Bone marrow (tissue), 2 donors: ENCODE measurements at places on chromosomes 4 and X.

- DNase-seq, result no peak
Observed at GRCh38 chr4:123708902-123709301, 312.3 kb downstream of the SPRY1 start.

DNA sequence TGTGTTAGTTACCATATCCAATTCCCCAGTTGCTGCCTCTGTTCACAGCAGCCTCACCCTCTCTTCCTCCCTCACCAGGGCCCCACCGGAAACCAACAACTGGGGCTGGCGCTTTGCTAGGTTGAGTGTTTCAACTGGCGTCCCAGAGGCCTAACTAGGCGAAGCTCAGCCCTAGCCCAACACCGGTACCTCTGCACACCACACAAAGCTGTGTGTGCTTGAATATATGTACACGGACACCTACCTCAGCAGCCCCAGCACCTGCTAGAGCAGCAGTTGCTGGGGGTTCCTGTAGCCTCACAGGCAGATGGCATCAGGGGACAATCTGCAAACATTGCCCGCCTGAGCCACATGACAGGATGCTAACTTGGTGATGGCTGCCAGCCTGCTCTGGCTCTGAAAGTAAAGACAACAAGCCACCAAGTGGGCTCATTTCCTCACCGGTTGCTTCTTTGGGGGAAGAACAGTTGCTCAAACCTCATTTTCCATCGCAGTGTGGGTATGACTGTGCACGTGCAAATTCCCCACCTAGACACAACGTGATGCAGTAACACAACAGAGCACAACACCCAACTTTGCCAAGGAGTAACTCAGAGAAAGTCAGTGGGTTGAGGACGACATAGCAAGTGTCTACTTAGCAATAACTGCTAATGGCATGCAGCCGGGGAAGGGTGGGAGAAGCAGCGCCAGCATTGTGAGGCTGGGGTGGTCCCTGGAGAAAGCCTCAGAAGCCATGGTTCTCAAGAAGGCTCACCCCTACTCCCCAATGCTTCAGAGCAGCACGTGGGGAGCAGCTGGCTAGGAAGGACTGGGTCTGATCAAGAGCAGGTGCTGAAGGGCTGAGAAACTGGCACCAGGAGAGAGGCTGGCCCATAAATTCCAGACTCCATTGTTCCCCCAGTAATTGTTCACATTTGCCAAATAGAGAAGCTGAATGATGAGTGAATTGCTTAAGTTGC is 139.5 kb downstream of the SH3KBP1 start:
- DNase-seq, result no peak

GRCh38 chrX:138037548-138037947 is 471.6 kb downstream of the ZIC3 start:
- no peak for DNase-seq

DNA sequence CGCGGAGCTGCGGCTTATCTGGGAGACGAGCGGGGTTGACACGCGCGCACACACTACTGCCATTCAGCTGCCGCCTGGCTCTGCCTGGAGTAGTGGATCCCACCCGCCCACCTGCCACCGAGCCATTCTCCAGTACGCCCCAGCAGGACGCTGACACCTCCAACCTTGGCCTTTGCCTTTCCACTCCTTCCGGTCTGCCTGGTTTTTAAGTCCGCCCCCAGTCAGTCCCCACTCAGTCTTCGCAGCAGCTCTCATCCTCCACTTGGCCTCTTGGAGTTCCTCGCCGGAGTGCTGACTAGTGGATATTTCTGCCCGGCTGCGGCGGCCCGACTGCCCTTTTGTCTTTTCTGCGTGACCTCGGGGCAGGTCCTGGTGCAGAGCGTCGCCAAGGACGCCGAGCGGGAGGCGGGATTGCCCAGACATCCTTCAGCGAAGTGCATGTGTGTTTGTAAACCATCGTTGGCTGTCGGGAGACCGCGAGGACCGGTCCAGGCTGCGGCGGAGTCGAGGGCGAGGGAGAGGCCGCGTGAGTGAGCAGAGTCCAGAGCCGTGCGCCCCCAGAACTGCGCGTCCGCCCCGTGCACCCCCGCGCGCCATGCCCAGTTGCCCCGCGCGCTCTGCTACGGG is 1.1 kb downstream of the SLIT2 start:
- DNase-seq, result no peak

GRCh38 chrX:136021160-136021559 is 35.9 kb downstream of the SLC9A6 start:
- DNase-seq, result no peak

DNA sequence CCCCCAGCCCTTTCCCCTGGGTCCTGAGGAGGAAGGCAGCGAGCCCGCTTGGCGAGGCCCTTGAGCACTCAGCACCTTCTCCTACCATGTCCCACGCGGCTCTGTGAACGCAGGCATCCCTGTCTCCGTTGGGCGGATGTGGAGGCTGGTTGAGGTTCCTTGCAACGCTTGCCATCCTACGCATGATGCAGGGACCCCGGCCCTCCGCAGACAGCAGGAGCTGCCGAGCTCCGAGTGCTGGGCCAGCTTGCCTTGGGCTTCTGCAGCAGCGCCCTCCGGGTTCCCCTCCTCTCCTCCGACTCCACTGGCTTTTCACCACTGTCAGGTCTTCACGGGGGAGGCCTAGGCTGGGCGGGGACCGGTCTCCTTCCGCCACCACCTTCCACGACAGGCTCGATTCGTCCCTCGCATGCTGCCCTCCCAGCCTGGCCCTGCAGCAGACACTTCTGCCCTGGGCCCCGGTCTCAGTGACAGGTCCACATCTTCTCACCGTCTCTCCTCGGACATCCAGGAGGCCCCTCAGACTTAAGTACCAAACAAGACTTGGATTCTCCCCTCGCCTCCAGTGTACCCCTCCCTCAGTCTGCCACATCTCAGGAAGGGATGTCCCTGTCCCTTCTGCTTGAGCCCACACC is 67.6 kb upstream of the HGFAC start:
- no peak for DNase-seq

- no peak for DNase-seq
Observed at GRCh38 chr4:173254646-173255045, 79.5 kb downstream of the HMGB2 start.

GRCh38 chr4:173217075-173217474 is 48.5 kb downstream of the GALNT7 start:
- DNase-seq, result no peak

DNA sequence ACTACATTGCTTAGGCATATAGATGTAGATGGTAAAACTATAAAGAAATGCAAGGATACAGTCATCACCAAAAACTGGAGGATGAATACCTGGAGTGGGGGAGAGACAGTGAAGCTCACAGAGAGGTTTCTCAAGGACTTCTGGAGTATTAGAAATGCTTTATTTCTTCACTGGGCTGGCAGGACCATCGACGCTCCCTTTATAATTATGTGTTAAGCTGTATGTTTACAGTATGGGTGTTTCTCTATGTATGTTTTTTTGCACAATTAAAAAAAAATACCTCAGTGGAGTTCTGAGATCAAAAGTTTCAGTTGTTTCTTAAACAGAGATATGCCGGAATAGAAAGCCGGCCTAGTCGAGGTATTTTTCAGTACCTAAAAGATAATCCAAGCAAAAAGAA is 201.3 kb downstream of the NSUN7 start:
- DNase-seq, result no peak

GRCh38 chr4:81826335-81826734 is 354.6 kb upstream of the RASGEF1B start:
- DNase-seq, result no peak

- no peak for DNase-seq
Observed at GRCh38 chr4:26584725-26585124, 841 bp downstream of the TBC1D19 start.

DNA sequence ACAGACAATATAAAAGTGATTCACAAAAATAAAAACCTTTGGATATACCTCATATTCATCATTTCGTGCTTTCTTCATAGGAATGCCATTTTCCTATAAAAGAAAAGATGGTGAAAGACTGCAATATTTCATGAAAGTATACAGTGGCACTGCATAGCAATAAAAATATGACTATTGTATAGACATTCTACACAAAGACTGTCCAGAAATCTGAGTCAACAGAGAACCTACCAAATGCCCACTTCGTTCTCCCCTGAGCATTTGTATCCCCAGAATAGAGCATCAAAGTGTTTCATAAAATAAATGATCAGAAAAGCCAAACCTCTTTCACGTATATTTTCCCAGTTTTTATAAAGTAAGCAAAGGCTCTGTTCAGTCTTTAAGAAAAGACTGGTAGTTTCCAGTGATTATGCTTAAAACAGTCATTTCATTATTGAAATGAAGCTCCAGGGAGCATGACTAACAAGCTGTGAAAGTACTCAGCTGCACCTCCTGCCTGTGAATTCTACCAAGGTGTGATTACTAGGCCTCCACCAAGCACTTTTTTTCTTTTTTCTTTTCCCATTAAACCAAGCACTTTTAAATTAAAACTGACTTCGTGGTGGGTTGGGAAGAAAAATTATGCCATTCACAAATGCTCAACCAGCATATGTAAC is 20.2 kb downstream of the PPA2 start:
- DNase-seq, result no peak

DNA sequence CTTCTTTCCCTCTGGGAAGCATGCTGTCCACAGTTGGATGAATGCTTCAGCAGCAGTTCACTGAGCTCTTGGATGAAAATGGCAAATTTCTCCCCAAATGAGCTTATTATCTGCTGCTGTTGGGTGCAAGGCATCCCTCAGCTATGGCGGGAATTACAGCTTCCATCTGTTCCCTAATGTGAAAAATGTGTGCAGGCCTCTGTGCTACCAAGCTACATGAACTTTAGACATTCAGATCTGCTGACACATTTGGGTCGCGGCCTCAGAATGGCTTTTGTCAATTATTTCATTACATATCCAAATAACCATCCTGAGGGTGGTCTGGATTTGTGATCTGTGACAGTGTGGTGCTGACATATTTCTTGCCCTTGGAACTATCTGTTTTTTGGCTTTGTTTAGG is 119.5 kb upstream of the SCML1 start:
- no peak for DNase-seq

DNA sequence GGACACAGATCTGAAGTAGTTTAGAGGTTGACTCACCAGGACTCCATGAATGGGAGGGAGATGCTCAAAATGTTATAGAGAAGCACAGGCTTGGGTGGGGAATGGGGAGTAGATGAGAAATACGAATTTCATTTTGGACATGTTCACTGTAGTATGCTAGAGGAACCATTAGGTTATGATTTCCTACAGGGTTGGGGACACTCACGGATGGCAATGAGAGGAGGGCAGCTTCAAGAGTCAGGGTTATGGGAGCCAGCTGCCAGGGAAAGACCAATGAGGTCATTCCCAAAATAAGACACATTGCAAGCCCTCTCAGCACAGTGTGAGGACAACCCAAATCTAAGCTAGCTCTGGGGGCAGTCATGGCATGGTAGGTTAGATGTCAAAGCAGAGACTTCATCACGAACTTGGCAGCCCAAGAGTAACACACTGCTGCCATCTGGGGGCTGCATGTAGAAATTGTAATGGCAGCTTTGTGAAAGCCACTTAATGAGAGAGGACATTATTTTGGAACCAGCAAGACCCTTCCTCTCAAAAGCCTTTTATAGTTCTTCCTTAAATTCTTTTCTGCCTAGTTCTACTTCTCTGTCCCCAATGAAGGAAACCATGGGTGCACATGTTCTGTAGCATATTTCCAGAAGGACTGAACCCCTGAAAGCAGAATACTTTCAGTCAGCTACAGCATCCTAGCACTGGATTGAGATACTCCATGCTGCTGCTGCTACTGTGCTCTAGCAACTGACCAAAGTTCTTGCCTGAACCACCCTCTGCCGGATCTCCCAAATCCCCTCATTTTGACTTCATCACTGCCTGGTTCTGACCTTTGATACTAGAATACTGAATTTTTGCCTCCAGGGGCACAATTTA is 16.2 kb upstream of the ZCCHC12 start:
- DNase-seq, result no peak

DNA sequence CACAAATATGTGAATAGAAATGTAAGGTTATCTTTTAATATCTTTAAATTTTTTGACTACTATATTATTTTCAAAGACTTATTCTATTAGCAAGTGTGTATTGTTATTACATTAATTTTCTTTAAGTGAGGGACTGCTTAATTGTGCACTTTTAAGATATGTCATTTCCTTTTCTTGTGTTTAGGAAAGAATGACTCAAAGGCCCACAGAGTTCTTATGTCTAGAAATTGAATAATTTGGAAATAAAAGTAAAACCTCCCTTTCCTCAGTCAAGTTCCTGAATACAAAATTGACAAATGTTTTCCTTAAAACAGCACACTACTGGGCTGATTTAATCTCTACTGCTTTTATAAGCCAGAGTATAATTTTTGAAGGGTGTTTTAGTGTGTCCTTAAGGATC is 169.7 kb downstream of the TMEM47 start:
- DNase-seq, result no peak

GRCh38 chr4:185573651-185574199 is 38.4 kb upstream of the PDLIM3 start:
- DNase-seq, result no peak

DNA sequence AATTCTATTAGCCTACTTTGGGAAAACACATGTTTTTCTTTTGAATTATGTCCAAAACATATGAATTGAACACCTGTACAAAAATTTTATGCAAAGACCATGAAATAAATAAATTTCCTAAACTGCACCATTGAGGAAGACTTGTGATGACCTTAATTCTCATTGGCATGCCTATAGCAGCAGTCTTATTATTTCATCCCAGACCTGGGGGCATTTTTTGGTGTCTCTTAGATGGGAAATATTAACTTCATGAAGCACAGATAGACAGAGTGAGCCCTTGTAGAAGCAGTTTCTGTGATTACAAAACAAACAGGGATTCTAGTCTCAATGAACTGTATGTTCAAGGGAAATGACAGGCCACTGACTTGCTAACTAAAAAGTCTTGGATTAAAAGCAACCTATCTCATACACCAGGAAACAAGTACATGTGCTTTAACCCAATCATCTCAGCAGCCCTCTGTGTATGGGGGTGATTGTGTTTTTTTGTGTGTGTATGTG is 32.0 kb upstream of the HPGD start:
- no peak for DNase-seq

GRCh38 chr4:41579043-41579442 is 41.1 kb downstream of the LIMCH1 start:
- DNase-seq, result no peak

DNA sequence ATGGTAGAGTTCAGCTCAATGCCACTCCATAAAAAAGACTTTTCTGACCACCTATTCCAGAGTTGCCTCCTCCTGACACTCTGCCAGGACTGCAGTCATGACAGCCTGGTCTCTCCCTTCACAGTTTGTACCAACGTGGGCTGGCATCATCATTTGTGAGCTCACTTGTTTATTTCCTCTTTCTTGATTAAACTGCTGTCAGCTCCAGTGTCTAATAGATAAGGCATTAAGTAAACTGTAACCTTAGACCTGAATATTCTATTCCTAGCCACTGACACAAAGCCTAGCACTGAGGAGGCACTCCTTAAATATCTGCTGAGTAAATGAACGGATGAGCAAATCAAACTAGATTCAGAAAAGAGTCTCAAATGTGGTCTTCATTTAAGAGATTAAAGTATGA is 48.7 kb downstream of the DDX60 start:
- no peak for DNase-seq

- DNase-seq, result no peak
Observed at GRCh38 chrX:78708816-78709215, 38.7 kb upstream of the LPAR4 start.

DNA sequence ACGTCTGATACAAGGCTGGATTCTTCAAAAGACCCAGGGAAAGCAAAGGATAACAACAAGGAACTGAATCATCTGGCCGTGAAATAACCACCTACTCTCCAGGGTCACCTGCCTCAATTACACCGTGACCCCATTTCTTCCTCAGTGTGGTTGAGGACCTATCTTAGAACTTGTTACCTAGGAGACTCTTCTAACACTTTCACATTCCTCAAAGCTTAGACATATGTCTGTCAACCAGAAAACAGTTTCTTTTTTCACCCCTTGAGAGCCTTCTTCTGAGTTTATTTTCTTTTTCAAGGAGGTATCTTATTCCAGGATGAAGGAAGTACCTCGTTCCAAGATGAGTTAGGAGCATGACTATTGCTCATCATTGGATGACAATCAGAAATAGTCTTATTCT is 337.8 kb downstream of the ARHGAP24 start:
- DNase-seq, result no peak
